HEK293T (cell line): ENCODE measurements at places on chromosomes 1 and 21.

DNA sequence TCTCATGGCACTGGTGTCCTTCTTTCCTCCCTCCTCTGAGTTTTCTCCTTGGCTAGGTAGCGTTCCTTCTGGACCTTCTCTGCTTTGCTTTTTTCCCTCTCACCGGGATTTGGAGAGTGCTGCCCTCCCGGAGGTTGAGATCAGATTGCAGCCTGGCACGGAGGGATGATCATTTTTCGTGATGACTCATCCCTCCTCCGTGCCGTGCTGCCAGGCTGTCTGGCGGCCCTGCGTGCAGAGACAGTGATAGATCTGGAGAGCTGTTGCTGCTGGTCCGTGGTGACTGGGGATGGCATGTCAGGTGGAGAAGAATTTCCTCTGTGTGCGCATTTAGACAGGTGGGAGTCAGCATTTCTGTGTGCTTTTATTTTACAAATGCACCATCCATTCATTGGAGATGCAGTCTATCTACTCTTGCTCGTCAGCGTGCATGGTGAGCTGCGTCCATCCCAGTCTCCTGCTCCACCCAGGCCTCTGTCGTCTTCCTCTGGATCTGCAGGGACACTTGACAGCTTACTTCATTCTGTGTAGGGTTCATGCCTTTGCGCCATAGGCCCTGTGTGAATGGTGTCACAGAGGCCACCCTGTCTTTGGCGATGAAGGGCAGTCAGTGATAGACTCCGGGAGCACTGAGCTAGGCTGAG is 104.4 kb downstream of the PCBP3 start:
- no peak for DNase-seq

DNA sequence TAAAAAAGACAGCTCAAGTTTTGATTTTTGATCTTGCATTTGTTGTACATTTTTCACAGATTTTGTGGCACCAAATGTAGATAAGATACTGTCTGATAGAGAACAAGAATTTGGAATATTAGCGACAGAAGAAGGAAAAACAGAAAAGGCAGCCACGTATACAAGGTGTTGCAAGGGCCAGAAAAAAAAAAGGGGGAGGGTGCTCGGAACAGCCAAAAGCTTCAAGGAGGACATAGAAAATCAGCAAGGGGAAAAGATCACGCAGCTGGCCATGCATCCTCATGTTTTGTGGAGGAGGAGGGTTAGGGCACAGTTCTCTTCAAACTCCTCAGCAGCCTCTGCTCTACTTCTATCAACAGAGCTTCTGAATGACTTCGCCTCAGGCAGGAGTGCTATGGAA is 80.7 kb upstream of the MROH9 start:
- no peak for DNase-seq

- DNase-seq = no peak
These were observed 153.2 kb downstream of the PRDM16 start for GRCh38 chr1:3222042-3222692.

DNA sequence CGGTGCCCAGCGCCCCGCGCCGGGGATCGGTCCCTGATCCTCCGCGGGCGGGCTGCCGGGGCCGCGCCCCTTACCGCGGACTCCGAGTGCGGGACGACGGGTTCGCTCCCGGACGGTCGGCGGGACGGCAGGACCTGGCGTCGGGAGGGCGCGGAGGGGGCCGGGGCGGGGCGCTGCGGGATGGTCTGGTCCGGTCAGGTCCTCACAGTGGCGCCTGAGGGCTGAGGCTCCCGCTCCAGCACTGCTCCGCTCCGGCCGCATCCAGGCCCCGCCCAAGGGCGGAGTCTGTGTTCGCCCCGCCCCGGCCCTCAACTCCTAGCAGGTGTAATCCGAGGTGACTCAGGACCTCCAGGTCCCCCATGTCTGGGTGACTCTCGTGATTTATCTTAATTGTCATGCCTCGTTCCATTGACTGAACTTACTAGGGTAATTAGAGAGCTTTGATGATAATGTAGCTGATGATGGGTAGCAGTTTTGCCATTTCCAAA is at the start of gene RAB3B:
TSS of gene RAB3B (minus strand) at position 223 of the 488 bp plus-strand sequence. CDS start 13,583 bp downstream, outside the sequence.
- DNase-seq = peak; percentile 94

DNA sequence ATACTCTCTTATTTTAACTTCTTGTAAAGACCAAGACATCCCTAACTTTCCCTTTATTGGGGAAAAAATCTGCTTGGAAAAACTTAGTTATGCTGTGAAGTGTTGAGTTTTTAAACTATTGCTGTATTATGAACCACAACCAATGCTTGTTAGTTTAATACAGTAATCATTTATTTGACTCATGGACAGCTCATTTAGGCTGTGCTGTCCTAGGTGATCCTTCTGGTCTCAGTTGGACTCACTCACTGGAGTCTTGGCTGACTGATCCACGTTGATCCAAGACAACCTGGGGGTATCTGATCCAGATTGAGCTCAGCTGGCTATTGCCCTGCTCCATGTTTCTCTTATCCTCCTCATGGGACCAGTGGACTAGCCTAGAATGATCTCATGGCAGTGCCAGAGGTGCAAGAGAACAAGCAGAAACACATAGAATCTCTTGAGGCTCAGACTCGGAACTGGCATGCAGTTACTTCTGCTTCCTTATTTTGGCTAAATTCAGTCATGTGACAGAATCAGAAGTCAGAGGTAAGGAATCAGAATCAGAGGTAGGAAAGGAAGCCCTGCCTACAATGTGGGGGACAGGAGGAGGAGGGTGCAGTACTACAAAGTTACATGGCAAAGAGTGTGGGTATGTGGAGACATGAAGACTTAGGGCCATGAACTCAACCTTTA is 156.5 kb downstream of the FGGY start:
- no peak for DNase-seq

GRCh38 chr1:26537951-26538352 is 8.4 kb downstream of the RPS6KA1 start:
- peak; percentile 31 for DNase-seq

GRCh38 chr1:210262167-210262896 is 29.7 kb downstream of the SERTAD4 start:
- no peak for DNase-seq

DNA sequence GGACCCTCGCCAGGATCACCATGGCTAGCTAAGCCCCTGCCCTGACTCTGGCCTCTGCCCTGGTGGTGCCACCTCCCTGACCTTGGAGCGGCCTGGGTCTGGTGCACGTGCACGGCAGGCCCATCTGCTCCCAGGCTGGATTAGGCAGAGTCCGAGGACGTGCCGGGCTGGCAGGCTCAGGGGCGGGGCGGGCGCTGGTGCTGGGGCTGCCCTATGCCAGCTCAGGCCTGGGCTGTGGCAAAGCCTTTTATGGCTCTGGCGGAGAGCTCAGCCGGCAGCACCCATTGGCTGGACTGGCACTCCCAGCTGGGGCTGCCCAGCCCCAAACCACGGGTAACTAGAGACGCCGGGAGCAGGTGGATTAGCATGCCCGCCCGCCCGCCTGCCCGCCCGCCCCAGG is 17.1 kb upstream of the EDN2 start:
- no peak for DNase-seq

GRCh38 chr1:116414364-116414763 is 41.3 kb downstream of the ATP1A1 start:
- no peak for DNase-seq

DNA sequence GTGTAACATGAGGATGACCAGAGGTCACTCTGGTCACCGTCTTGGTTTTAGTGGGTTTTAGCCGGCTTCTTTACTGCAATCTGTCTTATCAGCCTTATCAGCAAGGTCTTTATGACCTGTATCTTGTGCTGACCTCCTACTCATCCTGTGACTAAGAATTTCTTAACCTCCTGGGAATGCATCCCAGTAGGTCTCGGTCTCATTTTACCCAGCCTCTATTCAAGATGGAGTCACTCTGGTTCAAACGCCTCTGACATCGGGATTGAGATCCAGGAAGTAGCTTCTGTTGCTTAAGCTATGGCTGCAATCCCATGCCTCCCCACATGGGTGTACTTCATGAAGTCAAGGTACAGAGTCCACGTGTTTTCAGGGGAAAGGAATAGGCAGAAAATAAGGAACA is 19.9 kb downstream of the FMN2 start:
- no peak for DNase-seq

DNA sequence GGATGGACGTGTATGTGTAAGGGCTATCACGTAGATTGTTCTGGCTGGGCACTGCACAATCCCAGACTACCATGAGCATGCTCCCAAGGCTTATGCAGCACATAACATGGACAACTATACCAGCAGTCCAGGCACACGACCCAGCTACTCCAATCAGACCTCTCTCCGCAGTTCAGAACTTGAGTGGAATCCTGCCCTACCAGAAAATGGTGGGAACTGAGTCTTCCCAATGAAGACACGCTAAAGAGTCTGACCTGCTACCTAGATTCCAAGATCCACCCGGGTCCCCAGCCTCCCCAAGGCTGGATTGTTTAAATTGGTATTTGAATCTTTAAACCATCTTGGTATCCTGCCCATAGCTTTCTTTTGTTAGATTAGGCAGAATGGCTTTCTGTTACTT is 251.3 kb upstream of the KAZN start:
- no peak for DNase-seq

DNA sequence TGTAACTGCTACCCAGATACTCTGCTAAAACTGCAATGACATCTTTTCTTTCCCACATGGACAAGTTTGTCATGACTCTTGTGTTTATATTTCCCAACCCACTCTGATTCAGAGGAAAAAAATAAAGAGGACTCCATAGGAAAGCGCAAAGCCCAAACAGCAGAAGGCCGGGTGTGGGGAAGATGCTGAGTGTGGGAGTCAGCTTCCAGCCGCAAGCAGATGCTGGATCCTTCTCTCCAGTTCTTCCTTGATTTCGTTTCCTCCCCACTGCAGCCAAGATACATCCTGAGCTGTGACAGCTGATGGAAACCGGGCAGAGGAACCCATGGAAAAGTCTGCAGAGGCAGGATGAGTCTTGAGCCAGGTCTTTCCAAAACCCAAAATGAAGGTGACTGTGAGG is 498.2 kb downstream of the PLPP3 start:
- DNase-seq = no peak

GRCh38 chr1:87388411-87388810 is 59.7 kb downstream of the LMO4 start:
- no peak for DNase-seq

GRCh38 chr1:18597160-18598042 is 33.2 kb upstream of the PAX7 start:
- DNase-seq = peak; percentile 67

DNA sequence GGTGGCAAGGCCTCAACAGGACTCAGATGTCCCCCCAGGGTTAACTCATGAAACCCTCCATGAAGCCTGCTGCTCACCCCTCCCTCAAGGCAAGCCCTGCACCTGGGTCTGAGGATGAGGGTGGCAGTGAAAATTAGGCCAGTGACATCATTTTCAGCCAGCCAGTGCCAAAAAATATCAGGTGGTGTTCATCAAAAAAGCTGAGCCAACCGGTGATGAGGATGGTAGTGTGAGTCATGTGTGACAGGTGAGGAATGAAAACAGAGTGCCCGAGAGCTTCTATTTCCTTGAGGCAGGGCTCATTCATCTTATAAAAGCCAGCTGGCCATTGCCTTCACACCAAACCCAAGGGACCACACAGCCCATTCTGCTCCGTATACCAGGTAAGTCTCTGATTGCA is at the start of gene SPRR1A:
TSS of gene SPRR1A (plus strand) at position 339 of the 400 bp plus-strand sequence. CDS start 1,150 bp downstream, outside the sequence.
- DNase-seq = no peak

GRCh38 chr1:212628813-212629415 is 20.4 kb downstream of the ATF3 start:
- DNase-seq = no peak

DNA sequence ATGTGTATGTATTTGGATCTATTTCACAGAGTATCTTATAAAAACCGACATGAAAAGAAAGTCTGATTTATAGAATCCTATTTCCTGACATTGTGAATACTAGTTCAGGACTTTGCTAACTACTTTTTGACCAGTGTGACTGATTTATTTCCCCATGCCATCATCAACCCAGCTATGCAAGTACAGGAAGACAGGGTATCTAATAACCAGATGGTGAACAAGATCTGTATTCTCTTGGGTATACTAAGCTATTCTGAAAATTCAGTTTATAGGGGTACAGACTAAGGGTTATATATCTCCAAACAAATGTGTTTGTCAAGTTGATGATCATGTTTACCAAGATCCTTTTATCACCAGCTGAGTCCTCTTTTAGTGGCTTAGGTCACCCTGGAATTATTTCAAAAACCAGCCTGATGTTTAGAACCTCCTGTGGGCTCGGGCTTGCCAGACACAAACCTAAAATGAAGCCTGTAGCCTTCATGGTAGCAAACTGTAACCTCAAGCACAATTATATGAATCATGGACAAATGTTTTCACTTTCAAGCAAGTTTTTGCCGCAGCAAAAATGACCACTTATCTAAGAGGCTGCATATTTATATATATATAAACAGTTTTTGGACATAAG is 185.1 kb downstream of the FGGY start:
- DNase-seq = no peak

DNA sequence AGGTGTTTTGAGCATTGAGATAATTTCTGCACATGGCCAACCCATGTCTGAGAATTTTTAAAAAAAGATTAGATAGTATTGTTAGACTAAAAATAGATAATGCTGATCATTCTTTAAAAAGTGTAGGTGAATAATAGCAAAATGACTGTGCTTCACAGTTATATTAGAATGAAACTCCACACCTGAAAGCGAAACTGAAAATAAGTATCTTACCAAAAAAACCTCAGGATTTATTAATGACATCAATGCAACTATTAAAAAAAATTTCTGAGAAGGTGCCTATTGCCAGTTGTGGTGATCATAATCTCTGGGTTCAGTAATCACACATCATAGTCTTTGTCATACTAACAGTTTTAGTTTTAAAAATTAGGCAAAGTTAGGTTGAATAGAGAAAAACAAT is 36.5 kb downstream of the PLA2G4A start:
- DNase-seq = no peak

DNA sequence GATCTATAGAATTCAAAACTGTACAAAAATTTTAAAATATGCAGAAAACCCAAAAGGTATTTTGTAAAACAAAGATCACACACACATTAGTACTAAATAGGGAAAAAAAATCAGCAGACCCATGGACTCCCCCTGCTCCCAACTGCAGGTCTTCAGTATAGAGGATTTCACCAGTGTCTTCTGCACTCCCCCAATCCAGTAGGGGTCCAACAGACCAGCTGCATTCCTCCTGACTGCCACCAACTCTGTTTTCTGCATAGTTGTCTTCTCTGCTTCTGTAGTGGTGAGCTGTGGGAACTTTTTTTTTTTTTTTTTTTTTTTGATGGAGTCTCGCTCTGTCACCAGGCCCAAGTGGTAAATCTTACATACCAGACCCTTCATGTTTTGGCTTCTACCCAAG is 21.9 kb downstream of the CLCA2 start:
- DNase-seq = no peak

DNA sequence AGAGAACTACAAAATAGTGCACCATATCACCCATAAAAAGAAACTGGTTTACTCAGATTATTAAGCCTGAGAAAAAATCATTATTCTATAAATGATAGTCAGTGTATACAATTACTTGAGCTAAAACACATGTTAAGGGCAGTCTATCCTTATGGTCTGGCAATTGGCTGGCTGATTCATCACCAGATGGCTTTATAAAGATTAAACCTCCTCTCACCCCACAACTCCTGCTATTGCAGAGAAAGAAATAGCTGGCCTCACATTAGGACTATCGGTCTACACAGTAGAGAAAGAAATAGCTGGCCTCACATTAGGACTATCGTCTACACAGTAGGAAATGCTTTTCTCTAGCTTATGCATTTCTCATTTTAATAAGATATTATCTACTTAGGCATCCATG is 21.2 kb downstream of the CEP170 start:
- DNase-seq = no peak
